Kidney tubule cell (primary cell): ENCODE measurements at places on chromosomes 7 and 10.

GRCh38 chr10:69439813-69440506, 11.3 kb upstream of the TSPAN15 start:
- DNase-seq, result peak; percentile 53

DNA sequence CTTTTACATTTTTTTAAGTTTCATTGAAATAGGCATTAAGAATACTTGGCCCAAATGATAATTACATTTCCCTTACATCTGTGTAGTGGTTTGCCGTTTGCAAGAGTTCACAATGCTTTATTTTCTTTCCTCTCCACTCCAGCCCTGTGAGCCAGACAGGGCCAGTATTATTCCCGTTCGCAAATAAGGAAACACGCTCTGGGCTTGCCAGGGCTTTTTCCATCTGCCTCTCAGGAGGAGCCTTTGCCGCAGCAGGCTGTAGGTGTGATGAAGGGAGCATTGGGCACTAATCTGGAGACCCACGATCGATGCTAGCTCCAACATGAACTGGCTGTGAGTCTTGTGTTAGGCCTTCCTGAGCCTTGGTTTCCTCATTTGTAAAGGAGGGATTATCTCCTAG, 154.4 kb downstream of the GALNT17 start:
- DNase-seq, result no peak

GRCh38 chr7:73851410-73852338, 9.3 kb upstream of the TMEM270 start:
- peak; percentile 99 for DNase-seq

DNA sequence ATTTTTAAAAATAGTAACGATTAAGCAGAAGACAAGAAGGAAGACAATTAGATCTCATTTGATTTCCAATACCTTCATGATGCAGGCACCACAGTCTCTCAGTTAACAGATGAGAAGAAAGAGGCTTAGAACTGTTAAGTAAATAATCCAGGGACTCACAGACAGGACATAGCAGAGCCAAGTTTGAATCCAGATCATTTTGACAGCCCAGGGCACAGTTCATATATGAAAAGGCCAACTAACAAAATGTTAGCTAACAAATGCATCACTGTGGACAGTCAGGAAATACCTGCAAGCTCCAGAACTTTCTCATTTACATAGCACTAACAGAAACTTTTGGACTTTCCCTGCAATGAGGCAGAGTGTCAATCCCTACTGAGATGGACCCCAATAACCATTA, 4.2 kb upstream of the NPSR1 start:
- no peak for DNase-seq

GRCh38 chr7:12839508-12840153, 152.2 kb downstream of the ARL4A start:
- DNase-seq, result no peak

DNA sequence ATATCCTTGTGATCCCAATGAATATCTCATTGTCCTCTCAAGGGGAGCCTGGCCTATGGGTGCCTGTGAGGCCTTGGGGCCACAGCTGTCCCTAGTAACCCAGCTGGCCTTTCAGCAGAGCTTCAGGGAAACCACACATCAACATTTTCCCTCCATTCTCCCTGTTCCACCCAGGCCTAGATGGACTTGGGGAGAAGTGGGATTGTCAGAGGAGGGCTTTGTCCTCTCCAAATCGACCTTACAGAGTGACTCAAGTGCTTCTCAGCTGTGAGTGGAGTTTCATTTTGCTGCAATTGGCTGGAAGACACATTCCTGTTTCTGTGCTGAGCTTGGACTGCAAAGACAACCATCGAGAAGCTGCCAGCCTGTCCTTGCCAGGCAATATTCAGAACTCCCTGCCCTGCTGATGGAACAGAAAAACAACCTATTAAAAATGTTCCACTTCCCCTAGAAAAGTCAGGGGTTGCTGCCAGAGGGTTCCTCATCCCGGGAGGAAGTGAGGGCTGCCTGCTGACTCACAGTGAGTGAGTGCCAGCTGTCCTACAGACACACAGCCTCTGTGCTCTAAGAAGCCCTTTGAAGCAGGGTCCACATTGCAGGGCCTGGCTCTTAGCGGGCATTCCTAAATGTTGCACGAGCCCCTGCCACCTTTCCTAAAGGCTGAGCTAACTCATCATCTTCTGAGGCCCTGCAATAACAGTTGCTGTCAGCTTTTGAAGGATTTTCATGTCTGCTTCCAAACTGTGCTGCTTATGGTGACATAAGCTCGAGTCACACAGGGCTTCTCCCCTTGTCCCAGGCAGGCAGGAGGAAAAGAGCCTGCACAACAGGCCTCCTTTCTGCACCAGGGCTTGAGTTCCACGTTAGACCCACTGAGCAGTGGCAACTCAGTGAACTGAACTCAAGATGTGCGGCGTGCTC, 20.5 kb downstream of the STRA8 start:
- peak; percentile 83 for DNase-seq

- no peak for DNase-seq
These were observed 905.0 kb downstream of the LRMDA start for GRCh38 chr10:76336213-76336963.

DNA sequence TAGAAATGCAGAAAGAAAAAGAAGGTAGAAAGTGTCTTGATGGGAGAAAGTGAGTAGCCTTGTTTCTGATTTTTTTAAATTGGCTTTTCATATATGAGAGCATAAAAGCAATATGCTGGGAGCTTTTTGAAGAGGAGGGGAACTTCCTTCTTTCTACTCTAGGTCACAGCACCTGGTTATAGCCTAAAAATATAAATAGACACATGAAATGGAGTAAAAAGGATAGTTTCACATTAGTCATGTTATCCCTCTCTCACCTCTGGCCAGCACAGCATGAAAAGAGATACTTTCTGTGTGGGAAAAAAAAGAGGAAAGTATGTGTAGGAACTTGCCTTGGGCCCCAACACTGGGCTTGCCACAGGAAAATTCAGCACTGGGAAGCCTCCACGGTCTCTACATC, 292.2 kb upstream of the ZWINT start:
- DNase-seq, result no peak

DNA sequence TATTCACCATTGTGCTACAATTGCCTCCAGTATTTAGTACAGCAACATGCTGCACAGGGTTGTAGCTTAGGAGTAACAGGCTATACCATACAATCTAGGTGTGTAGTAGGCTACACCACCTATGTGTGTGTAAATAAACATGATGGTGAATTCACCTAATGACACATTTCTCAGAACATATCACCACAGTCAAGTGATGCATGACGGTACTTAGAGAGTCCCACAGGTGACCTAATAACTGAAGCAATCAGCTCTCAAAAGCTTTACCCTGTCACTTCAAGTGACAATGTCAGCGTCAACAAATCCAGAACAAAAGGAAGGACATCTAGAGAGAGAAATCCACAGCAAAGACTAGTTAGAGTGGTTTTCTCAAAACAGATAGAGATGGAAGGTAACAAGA, 38.8 kb downstream of the CCNJ start:
- no peak for DNase-seq
